ENCODE measurements at places on chromosomes 6 and 20. TPM values are rescaled to one million over a fixed set of nuclear protein-coding genes. Genes with fewer than 3 reads are reported as not detected.

DNA sequence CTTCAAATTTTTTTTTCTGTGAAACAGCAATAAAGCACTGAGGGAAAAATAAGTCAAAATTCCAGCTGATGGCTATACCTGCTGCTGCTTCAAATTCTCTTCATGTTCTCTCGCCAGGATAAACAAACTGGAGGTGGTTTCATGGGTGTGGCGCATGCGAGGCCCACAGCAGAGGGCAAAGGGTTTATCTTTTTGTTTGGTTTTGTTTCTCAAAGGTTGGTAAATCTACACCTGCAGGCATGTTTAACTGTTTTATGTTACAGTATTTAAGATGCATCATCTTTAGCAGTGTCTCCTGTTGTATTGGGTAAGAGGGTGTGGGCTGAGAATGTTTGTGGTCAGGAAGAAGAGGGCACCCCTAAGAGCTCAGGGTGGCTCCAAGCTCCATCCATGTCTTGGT, 342.2 kb downstream of the CDH26 start:
- DNase-seq, result no peak

Gene GSTA2
- not detected for total RNA-seq

GRCh38 chr6:73079611-73079955, 145.7 kb downstream of the KHDC1L start:
- no peak for DNase-seq

- no peak for DNase-seq
These were observed 46.7 kb downstream of the SLC24A3 start for GRCh38 chr20:19259141-19259591.

Gene ZKSCAN8
- total RNA-seq, result 27.4 TPM

- DNase-seq, result no peak
These were observed 102.0 kb downstream of the MAP3K7 start for GRCh38 chr6:90484903-90485302.

GRCh38 chr20:64151633-64152530, 12.4 kb upstream of the MYT1 start:
- DNase-seq, result no peak

Gene STX7
- total RNA-seq, result 20.2 TPM

Gene IYD
- total RNA-seq, result not detected

Gene GABRR1
- not detected for total RNA-seq

DNA sequence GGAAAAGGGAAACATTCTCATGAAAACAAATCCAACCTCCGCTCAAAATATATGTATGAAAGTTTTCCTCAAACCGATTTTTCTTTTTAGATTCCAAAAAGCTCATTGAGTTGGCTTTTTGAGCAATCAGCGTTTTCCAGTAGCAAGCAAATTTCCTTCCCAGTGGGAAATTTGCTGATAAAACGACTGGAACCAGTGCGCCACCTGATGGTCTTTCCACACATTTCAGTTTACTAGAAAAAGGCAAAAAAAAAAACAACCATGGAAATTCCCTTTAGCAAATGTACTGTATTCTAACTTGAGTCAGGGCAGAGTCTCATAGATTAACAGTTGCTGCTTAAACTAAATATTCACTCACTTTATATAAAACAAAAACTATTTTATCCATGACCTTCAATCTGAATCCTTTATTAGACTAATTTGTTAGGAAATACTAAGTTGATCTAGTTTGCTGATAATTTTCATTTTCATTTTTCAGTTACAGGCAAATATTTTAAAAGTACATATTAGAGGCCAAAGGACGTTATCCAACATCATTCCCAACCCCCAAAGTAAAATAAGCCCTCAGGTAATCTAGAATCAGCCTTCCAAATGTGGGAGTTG, 271.5 kb downstream of the FOXA2 start:
- DNase-seq, result no peak

GRCh38 chr6:40910260-40910893, 128.6 kb downstream of the UNC5CL start:
- no peak for DNase-seq

DNA sequence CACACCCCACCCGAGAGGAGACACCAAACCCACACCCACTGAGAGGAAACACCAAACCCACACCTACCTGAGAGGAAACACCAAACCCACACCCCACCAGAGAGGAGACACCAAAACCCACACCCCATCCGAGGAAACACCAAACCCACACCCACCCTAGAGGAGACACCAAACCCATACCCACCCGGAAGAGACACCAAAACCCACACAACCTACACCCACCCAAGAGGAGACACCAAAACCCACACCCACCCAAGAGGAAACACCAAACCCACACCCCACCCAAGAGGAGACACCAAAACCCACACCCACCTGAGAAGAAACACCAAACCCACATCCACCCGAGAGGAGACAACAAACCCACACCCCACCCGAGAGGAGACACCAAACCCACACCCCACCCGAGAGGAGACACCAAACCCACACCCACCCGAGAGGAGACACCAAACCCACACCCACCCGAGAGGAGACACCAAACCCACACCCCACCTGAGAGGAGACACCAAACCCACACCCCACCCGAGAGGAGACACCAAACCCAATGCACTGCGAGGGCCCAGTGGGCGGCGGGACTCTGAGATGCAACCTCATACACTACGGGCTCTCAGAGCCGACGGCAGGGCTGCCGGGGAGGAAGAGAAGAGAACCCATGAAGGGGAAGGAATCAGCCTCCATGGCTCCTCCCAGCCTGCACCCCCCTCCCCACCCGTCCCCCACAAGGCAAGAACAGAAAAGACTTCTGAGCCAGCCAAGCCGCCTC, 83.3 kb downstream of the TAF4 start:
- peak; percentile 31 for DNase-seq

GRCh38 chr20:61937963-61938838, 127.5 kb downstream of the TAF4 start:
- no peak for DNase-seq

- DNase-seq, result no peak
These were observed 9.3 kb downstream of the NTSR1 start for GRCh38 chr20:62717933-62718332.

Gene RIPPLY2
- not detected for total RNA-seq

DNA sequence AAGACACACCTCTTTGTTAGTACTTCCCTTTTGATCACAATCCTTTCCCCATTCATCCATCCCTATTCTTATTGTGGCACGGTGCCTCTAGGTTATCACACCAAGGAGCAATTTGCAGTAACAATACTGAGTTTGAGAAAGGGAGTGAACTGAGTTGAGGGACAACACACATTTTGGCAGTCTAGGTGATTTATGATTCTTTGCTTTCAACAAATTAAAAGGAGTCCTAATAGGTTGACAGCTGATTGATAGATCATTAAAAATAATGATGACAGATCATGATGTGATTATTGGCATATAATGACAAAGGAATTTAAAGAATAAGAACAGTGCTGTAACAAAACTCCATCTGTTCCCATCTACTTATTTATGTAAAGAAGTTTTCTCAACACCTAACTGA, 36.7 kb downstream of the IMPG1 start:
- DNase-seq, result no peak

- no peak for DNase-seq
These were observed 36.9 kb downstream of the ARHGAP18 start for GRCh38 chr6:129672881-129673631.

DNA sequence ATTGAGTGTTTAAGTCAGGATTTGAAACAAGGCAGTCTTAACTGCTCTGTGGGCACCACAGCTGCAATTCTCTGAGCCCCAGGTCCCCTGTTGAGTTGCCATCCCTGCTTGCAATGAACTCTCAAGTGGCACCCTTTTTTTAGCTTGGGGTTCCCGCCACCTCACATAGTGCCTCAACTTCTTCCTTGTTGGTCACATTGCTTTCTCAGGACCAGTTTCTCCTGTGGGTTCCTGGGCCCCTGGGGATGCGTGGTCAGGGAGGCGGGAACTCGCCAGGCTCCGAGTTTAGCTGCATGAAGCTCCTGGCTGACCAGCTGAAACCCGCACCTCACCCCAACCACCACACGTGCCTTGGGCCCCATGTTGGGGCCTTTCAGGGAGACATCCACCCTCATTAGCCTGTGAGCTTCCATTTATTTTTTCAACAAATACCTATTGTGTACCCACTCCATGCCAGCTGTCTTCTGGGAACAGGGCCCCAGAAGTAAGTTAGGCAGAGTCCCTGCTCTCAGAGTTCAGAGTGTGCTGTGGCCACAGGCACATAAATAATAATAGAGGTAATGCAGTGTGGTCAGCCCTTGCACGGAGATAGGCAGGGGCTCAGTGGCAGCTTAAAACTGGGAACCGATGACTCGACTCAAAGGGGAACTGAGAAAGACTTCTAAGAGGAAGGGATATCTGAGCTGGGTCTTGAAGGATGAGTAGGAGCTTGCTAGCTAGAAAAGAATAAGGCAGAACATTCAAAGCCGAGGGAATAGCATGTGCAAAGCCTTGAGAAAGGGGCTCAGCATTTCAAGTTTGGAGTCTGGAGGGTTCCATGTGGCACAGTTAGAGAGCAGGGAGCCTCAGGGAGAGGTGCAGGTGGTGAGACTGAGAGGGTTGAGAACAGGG, 33.9 kb upstream of the FAM83D start:
- no peak for DNase-seq

Gene CRISP3
- total RNA-seq, result not detected

Gene TCF21
- total RNA-seq, result not detected

DNA sequence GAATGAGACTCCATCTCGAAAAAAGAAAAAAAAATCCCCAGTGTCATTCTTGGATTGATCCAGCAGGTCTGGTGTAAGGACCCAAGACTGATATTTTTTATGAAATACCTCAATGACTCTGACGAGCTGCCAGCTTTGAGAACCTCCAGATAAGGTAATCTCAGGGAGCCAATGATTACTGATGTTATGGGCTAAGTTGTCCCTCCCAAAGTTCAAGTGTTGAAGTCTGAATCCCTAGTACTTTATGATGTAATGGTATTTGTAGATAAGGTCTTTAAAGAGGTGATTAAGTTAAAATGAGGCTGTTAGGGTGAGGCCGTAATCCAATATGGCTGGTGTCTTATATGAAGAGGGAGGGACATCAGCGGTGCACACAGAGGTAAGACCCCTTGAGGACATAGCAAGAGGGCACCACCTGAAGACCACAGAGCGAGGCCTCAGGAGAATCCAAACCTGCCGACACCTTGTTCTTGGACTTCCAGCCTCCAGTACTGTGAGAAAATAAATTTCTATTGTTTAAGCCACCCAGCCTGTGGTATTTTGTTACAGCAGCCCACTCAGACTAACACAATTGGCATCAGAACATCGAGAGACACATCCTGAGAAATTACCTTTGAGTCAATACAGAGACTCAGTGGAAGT, 19.7 kb upstream of the DDO start:
- DNase-seq, result no peak

DNA sequence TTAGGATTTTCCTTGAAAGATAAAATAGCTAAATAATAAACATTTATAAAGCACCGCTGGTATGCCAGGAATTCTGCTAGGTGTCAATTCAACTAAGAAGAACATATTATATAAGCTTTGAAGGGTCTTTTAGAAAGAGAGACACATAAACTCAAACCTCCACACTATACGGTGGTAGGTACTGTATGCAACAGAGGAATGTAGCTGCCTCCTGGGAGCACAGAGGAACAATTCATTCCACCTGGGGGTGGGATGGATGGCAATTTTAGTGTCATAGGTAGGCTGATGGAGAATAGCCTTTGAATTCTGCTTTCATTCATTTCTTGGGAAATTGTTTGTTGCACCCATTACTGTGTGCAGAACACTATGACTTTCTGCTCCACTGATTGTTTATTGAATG, 447.1 kb upstream of the MAP3K7 start:
- no peak for DNase-seq

- no peak for DNase-seq
These were observed 92.2 kb upstream of the F13A1 start for GRCh38 chr6:6412700-6413099.

DNA sequence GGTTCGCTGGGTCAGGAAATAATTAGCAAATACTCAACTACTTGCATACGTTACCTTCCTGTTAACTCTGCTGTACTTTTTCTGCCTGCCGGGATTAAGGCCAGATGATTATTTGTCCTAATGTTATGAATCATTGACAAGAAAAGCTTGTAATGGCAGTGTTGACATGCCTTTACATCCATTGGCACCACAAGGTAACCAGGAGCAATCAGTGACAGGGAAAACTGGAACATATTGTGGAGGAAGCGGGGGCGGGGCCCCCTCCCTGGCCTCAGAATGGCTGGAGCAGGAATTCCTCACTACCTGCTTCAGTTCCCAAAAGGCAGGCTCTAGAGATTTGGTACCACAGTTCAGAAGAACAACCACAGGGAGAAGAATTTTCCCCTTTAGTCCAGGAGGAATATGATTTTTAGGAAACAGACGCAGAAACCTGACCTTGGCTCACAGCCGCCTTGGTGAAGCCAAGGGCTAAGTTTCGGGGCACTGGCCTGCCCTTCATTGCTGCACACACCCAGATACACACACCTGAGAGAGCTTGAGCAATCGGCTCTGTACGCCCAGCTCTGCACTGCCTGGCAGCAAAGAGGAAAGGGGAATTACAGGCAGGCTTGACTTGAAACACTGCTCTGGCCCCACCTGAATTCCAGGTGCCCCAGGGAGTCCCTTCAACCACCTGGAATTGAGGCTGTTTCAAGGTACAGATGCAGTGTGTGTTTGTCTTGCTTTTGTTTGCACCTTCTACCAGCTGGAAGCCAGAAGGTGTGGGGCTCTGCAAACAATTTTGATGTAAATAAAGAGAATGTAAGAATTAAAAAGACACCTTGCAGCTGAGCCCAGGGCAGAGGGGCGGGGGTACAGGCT, 89.8 kb downstream of the MYB start:
- no peak for DNase-seq

DNA sequence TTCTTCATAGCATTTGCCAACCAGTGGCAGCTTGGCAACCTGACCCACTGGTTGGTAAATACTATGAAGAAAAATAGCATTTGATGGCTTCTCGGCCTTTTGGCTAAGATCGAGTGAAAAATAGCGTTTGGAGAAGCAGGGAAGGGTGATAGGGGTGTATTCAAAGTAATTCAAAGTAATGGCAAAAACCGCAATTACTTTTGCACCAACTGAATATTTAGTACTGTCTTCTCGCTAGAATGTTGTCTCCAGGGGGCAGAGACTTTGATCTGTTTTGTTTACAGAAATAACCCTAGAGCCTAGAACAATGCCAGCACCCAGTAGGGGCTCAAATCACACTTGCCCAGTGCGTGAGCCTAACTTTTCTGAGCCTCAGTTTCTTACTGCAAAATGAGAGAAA, 106.1 kb downstream of the CDC5L start:
- no peak for DNase-seq

Gene ARHGAP40
- not detected for total RNA-seq

Gene TOX2
- total RNA-seq, result 9.2 TPM

DNA sequence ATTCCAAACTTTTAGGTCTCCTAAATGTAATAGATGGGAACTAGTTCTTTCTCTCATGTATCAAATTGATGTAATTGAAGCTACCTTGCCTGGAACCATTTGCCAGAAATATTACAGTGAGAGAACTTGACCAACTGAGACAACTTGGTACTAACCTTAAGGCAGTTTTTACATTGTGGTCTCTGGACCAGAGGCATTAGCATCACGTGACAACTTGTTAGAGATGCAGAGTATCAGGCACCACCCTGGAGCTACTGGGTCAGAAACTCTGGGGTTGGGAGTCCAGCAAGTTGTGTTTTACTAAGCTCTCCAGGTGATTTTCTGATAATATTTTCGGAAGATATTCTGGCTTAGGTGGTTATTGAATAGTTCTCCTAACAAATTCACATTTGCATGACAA, 982.1 kb upstream of the SLC35B3 start:
- DNase-seq, result no peak
